ENCODE measurements at places on chromosomes 11 and 22. TPM values are rescaled to one million over a fixed set of nuclear protein-coding genes. Genes with fewer than 3 reads are reported as not detected.
A peak's percentile ranks its signal among the peaks of the same experiment; 100 is the strongest.

GRCh38 chr22:31891366-31892079, 52.8 kb upstream of the YWHAH start:
- H3K27me3 ChIP-seq = no peaks in the 10 kb centered on the region
- H3K36me3 ChIP-seq = peaks cover 11% of the 10 kb centered on the region
- no peak overlapping the region for H3K27ac ChIP-seq
- DNase-seq = no peak
- H3K4me1 ChIP-seq = no peaks in the 10 kb centered on the region

GRCh38 chr11:334264-334994, 13.8 kb upstream of the IFITM3 start:
- DNase-seq = no peak
- peaks cover 7% of the 10 kb centered on the region for H3K36me3 ChIP-seq
- H3K27ac ChIP-seq = no peak overlapping the region
- no peak overlapping the region for H3K4me3 ChIP-seq
- H3K27me3 ChIP-seq = peaks cover 4% of the 10 kb centered on the region
- H3K4me1 ChIP-seq = peaks cover 47% of the 10 kb centered on the region

- H3K4me1 ChIP-seq = no peaks in the 10 kb centered on the region
- no peak overlapping the region for H3K4me3 ChIP-seq
- H3K36me3 ChIP-seq = no peaks in the 10 kb centered on the region
- H3K27me3 ChIP-seq = peaks cover 62% of the 10 kb centered on the region
Measured at GRCh38 chr11:44333271-44334218, 23.6 kb upstream of the ALX4 start.

- peaks cover 94% of the 10 kb centered on the region for H3K4me1 ChIP-seq
- H3K27ac ChIP-seq = peak overlapping the region; percentile 65
- DNase-seq = no peak
- peaks cover 28% of the 10 kb centered on the region for H3K36me3 ChIP-seq
Measured at GRCh38 chr22:30310881-30311771, 15.6 kb downstream of the TBC1D10A start.

- no peak overlapping the region for H3K4me3 ChIP-seq
- peaks cover 12% of the 10 kb centered on the region for H3K4me1 ChIP-seq
- peaks cover 13% of the 10 kb centered on the region for H3K36me3 ChIP-seq
- no peak for DNase-seq
Measured at GRCh38 chr11:122797651-122798050, 40.6 kb upstream of the CRTAM start.

DNA sequence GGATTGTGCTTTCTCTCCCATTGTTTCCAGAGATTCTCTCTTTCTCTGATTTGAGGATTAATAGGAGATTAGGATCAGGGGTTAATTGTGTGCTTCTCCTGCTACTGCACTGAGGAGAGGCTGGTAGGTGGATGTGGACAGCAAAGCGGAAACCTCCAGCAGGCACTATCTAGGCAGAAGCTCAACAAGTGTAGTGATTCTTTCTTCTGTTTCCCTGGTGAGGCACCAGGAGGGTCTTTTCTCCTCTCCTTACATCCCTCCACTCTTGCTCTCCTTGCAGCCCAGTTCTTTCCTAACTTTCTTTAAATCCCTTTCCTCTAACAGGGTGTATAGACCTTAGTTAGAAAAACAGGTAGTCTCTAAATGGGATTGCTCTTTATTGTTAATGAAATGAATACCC, 1.9 kb upstream of the ZBTB16 start:
- no peak overlapping the region for H3K27ac ChIP-seq
- DNase-seq = no peak
- H3K4me1 ChIP-seq = peaks cover 3% of the 10 kb centered on the region
- peaks cover 53% of the 10 kb centered on the region for H3K27me3 ChIP-seq
- no peaks in the 10 kb centered on the region for H3K36me3 ChIP-seq

Gene ARHGAP8
- total RNA-seq = 3.2 TPM

Gene PTPRCAP
- 110 TPM for total RNA-seq

Gene C22orf31
- total RNA-seq = not detected
